Esophagus (tissue), 2 donors: ENCODE measurements at places on chromosomes 7 and 10. TPM values are rescaled to one million over a fixed set of nuclear protein-coding genes. Genes with fewer than 3 reads are reported as not detected.

The WAC gene
- polyA plus RNA-seq = 33.3 TPM

The PDZD7 gene
- 0.11 TPM for polyA plus RNA-seq

The RBP3 gene
- polyA plus RNA-seq = not detected

The LEP gene
- 0.02 TPM for polyA plus RNA-seq

The LAMB1 gene
- 25.2 TPM for polyA plus RNA-seq

The DGKB gene
- 0.20 TPM for polyA plus RNA-seq

The PTPN20 gene
- 2.2 TPM for polyA plus RNA-seq

The MEIG1 gene
- polyA plus RNA-seq = 0.16 TPM

The EIF4H gene
- polyA plus RNA-seq = 205 TPM

The MYL10 gene
- polyA plus RNA-seq = not detected

The LSM8 gene
- polyA plus RNA-seq = 21.5 TPM

The TMEM270 gene
- polyA plus RNA-seq = not detected

The RAMP3 gene
- polyA plus RNA-seq = 8.5 TPM

The HYAL4 gene
- polyA plus RNA-seq = not detected

The ADAM8 gene
- polyA plus RNA-seq = 2.6 TPM

The CPN1 gene
- not detected for polyA plus RNA-seq

The OPN4 gene
- 0.02 TPM for polyA plus RNA-seq
